ENCODE measurements at places on chromosomes 3 and 15. TPM values are rescaled to one million over a fixed set of nuclear protein-coding genes. Genes with fewer than 3 reads are reported as not detected.

ACOX2 gene
- total RNA-seq: 8.8 TPM

ZBTB47 gene
- total RNA-seq: 5.5 TPM

NPAP1 gene
- total RNA-seq: not detected

B3GNT5 gene
- total RNA-seq: 24.8 TPM

ROPN1 gene
- total RNA-seq: not detected

LACTB gene
- 36.2 TPM for total RNA-seq

TICRR gene
- total RNA-seq: 10.5 TPM

CSTA gene
- total RNA-seq: 0.81 TPM

TRH gene
- total RNA-seq: not detected

IGSF10 gene
- 0.32 TPM for total RNA-seq

ACTC1 gene
- total RNA-seq: 0.22 TPM

HACD2 gene
- total RNA-seq: 33.9 TPM

DPPA2 gene
- total RNA-seq: not detected

SERPINI2 gene
- total RNA-seq: not detected

CASR gene
- not detected for total RNA-seq

PPP2R3A gene
- 2.9 TPM for total RNA-seq

MEF2A gene
- 14.2 TPM for total RNA-seq

GOLGA8S gene
- 0.14 TPM for total RNA-seq

NEK10 gene
- 0.66 TPM for total RNA-seq

CCDC174 gene
- 13.4 TPM for total RNA-seq

ERC2 gene
- 0.14 TPM for total RNA-seq

GYG1 gene
- 35.1 TPM for total RNA-seq

CCR8 gene
- not detected for total RNA-seq

AADACL2 gene
- not detected for total RNA-seq

All from A549 treated with AZD2906 at 1 μM for 4 hours (cell line).